ENCODE measurements at places on chromosomes 13 and 19.

GRCh38 chr19:36421749-36422481, 3.5 kb upstream of the ZFP82 start:
- DNase-seq: no peak

DNA sequence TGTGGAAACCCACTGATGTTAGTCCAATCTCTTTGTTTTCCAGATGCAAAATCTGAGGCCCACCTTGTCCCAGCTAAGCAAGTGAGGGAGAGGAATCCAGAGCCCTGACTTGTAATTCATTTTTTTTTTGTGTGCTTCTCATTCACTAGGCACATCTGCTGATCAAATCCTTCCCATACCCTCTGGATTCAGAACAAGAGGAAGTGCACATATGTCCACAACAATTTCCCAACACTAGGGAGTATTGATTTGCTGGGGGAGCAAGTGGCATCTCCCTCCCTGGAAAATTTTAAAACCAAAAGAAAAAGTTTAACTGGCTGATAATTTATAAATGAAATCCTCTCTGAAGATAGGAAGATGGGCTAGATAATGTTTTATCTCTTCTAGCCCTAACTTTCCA, 94.6 kb upstream of the RFC3 start:
- DNase-seq: no peak

- DNase-seq: no peak
These were observed 208.8 kb downstream of the SLITRK6 start for GRCh38 chr13:85590231-85590931.

GRCh38 chr13:59318320-59318930, 845.3 kb downstream of the DIAPH3 start:
- peak; percentile 69 for DNase-seq

DNA sequence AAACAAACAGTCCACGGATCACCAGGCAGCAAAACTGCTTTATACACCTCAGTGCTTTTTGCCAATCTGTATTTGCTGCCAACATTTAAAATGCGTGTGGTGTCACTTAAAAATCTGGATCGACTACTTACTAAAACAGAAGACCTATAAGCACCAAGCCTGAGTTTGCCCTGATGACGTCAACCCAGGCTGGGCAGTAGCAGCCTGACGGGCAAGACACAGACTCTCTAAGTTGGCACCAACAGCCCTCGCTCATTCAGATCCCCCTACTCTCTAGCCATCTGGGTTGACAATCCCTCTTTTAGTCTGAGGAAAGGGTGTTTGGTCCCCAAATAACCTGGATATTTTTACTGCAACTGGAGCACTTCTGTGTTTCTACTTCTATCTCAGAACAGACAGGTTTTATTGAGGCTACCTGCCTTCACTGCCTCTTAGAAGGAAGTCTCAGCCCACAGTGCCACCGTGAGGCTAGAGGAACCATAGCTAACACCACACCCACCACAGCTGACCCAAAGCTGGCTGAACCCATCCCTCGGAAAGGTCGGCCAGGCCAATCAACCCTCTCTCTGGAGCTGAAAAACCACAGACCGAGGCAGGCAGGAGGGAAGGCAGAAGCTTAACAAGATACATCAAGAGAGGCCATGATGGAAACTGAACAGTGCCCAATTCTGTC, 6.9 kb downstream of the SUGP2 start:
- no peak for DNase-seq

- DNase-seq: no peak
These were observed 133.6 kb upstream of the RNF113B start for GRCh38 chr13:98310485-98311199.

GRCh38 chr19:1941146-1942077, at the start of gene CSNK1G2:
TSS of gene CSNK1G2 (plus strand) at chr19:1941172. CDS start at chr19:1969773, 28,601 bp downstream.
- DNase-seq: no peak

DNA sequence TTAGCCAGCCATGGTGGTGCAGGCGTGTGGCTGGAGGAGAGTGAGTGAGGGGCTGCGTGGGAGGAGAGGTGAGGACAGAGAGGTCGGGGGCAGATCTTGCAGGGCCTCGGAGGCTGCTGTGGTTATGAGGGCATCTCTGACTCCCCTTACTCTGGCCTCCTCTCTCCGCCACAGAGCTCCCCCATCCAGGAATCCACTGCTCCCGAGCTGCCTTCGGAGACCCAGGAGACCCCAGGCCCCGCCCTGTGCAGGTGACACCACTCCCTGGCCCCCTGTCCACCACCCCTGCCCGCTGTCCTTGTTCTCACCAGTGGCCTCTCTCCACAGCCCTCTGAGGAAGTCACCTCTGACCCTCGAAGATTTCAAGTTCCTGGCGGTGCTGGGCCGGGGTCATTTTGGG, 7.8 kb downstream of the PTGER1 start:
- DNase-seq: no peak
